ENCODE measurements at places on chromosomes 6 and 20.
A peak's percentile ranks its signal among the peaks of the same experiment; 100 is the strongest.

GRCh38 chr6:42846505-42846904 lies 32.9 kb upstream of the RPL7L1 start:
- DNase-seq = no peak

DNA sequence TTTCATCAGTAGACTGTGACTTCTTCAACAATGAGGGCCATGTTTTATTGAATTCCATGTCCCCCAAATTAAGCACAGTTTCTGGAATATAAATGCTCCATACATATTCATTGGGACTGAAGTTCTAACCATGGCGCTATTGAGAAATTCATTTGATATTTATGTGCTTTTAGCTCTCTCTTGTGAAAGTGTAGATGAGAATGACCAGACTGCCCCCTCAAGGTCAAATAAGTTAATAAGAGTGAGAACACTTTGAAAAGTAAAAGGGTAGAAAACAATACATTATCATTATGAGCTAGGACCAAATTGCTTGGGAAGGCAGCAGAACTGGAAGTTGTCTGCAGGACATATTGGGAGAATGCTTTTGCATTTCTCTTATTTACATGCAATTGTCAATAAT lies 597.9 kb downstream of the EPM2A start:
- peak; percentile 49 for DNase-seq

DNA sequence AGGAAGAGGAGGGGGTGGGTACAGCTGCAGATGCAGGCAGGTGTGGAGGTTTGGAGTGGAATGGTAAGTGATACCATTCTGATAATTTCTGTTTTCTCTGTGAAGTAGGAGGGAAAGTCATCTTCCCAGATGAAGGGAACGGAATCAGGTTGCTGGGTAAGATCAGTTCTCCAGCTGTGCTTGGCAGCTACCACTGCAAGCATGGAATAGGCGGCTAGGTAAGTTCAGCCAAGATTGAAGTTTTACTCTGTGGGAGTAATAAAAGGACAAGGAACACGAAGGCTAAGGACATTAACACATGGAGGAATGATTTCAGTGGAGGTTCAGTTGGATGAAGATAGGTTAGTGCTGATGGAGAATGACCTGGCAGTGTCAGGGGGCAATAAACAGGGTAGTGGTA lies 128.3 kb downstream of the CARMIL1 start:
- no peak for DNase-seq

- peak; percentile 50 for DNase-seq
These were observed 381.7 kb upstream of the JARID2 start for GRCh38 chr6:14863902-14864850.

DNA sequence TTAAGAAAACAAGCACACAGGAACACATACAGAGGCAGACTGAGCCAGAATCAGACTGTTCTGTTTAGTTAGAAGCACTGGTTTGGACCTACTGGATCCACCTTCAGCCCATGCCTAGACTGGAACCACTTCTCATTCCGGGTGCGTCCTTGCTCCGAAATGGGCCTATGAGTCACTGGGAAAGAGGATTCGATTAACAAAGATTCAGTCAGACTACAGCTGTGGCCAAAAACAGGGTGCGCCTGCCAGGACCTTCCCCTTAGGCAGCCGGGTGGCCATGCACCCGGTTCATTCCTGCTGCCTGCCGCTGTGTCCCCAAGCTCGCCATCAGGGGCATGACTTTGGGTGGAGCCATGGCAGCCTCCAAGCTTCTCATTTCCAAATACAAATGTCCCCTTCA lies 14.5 kb upstream of the KCNK5 start:
- peak; percentile 73 for DNase-seq

GRCh38 chr6:148491638-148492251 lies 149.1 kb downstream of the SASH1 start:
- no peak for DNase-seq

Measured in renal cortical epithelial cell (primary cell).